Natural killer cell (primary cell): ENCODE measurements at places on chromosomes 11 and 22. TPM values are rescaled to one million over a fixed set of nuclear protein-coding genes. Genes with fewer than 3 reads are reported as not detected.

The KRTAP5-1 gene
- not detected for total RNA-seq

The RAG2 gene
- not detected for total RNA-seq

The UBQLN3 gene
- total RNA-seq, result not detected

The CYB5R2 gene
- total RNA-seq, result 1.2 TPM

The DCDC1 gene
- not detected for total RNA-seq

The KRTAP5-2 gene
- not detected for total RNA-seq

The FOLR3 gene
- not detected for total RNA-seq

The MUC15 gene
- total RNA-seq, result not detected

The MRGPRX4 gene
- not detected for total RNA-seq

The ATL3 gene
- 35.7 TPM for total RNA-seq

The LARGE2 gene
- 1.0 TPM for total RNA-seq

The ZC3H12C gene
- total RNA-seq, result not detected

The PNPLA3 gene
- 0.53 TPM for total RNA-seq

The PARVG gene
- 130 TPM for total RNA-seq

The KDM4E gene
- total RNA-seq, result not detected

The KCNJ5 gene
- 0.15 TPM for total RNA-seq

The CECR2 gene
- total RNA-seq, result 0.45 TPM

The NRIP3 gene
- total RNA-seq, result 2.3 TPM

The C11orf42 gene
- total RNA-seq, result not detected

The RAG1 gene
- 1.4 TPM for total RNA-seq

The APOBEC3H gene
- 14.6 TPM for total RNA-seq

The NUDT8 gene
- total RNA-seq, result 4.1 TPM

The OR8G1 gene
- not detected for total RNA-seq

The RPS3 gene
- 2,027 TPM for total RNA-seq

The GGTLC3 gene
- not detected for total RNA-seq

The HTR3B gene
- total RNA-seq, result not detected

The SCGB1C1 gene
- 2.1 TPM for total RNA-seq

The CTSF gene
- total RNA-seq, result 27.0 TPM

The PGM2L1 gene
- 4.4 TPM for total RNA-seq
